ENCODE measurements at places on chromosomes 12 and 14. TPM values are rescaled to one million over a fixed set of nuclear protein-coding genes. Genes with fewer than 3 reads are reported as not detected.
A peak's percentile ranks its signal among the peaks of the same experiment; 100 is the strongest.

- DNase-seq = no peak
These were observed 2.8 kb downstream of the CRADD start for GRCh38 chr12:93680006-93680405.

DNA sequence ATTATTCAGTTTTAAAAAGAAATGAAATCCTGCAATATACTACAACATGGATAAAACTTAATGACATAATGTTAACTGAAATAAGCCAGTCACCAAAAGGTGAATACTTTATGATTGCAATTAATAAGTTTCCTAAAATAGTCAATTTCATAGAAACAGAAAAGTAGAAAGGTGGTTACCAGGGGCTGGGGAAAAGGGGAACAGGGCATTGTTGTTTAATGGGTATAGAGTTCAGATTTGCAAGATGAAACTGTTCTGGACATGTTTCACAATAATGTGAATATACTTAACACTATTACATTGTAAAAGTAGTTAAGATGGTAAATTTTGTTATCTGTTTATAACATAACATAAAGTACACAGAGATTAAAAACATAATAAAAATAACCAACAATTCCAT, 550.9 kb downstream of the CCER1 start:
- DNase-seq = no peak

DNA sequence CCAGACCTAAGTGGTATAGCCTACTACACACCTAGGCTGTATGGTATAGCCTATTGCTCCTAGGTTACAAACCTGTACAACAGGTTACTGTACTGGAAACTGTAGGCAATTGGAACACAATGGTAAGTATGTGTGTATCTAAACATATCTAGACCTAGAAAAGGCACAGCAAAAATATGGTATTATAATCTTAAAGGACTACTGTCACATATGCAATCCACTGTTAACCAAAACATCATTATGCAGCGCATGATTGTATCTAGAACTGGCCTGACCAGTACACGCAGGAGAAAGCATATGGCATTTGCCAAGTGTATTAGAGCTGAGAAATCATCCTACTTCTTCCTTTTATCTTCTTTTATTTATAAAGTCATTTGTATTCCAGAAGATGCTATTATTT, 75.5 kb downstream of the SLC8A3 start:
- no peak for DNase-seq

DNA sequence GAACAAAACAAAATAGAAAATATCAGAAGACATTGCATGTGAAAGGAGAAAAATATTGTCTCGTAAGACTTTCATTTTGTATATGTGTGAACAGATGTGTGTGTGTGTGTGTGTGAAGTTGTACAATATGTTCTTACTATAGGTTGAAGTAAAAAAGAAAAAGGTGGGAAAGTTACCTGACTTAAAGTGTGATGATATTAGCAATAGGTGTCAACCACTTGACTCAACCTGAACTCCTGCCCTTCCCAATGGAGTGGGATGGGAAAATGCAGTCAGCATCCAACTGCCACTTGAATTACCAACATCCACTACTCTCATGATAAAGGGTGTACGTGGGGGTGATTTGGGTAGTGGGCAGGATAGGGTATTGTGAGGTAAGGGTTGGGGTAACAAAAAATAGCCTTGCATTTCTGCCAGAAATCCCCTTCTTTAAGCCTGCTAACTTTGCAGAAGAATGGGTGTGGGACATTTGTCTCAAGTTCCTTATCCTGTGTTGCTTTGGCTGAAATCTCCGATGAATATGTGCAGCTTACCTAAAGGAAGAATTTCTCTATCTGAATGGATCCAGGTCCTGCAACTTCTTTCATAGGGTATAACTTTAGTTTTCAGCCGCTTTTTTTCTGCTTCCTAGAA, 181.6 kb downstream of the CHST11 start:
- no peak for DNase-seq

DNA sequence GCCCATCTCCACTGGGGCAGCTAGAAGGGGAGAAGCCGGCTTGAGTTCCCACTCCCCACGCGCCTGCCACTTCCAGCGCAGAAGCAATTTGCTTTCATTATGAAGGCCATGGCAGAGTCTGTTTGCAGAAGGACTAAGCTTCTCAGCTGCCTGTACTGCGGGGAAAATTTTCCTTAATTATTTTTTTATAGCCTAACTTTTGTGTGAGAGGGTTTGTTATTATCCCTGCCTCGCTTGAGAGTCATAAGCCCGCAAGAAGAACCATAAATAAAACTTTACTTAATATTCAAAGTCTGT, 56.0 kb upstream of the DLK1 start:
- DNase-seq = no peak

The RNASE7 gene
- 0.79 TPM for total RNA-seq

- DNase-seq = no peak
These were observed 231.2 kb downstream of the PDZRN4 start for GRCh38 chr12:41419131-41419893.

DNA sequence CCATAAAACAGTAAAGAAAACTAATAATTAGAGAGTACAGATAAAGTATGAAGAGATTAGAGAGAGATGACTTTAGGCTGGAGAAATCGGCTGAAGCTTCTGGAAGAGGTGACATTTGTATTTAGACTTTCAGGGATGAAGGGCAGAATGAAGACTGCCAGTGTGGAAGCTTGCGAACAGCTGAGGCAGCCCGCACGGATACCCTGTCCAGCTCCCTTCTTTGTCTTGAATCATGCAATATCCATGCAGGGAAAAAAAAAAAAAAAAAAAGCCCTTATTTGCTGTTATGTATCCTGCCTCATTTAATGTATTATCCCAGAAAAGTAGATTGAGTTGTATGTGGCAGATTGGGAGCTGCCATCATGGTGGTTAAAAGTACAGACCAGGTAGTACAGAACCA, 331.8 kb downstream of the ZFP36L1 start:
- no peak for DNase-seq

- no peak for DNase-seq
These were observed 16.3 kb downstream of the GLTP start for GRCh38 chr12:109863847-109864712.

DNA sequence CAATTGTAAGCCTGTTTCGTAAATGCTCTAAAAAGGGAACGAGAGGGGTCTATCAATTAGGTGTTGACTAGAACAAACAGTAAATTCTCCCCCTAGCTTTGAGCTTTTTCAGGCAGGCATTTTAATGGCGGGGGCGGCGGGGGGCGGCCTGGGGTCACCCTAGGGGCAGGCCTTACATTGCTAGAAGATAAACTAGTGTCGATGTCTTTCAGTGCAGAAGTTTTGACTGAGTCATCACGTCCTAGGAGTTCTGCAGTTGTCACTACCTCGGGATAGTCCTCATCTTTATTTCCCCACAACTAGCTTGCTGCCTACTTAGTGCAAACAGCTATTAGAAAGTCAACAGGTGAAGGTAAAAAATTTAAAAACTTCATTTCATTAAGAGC, 1.6 kb downstream of the ATP6V1D start:
- DNase-seq = no peak

GRCh38 chr12:96069511-96070231, 34.3 kb upstream of the LTA4H start:
- no peak for DNase-seq

- DNase-seq = no peak
These were observed 57.1 kb downstream of the ANO4 start for GRCh38 chr12:100851637-100852036.

- DNase-seq = no peak
These were observed 54.8 kb downstream of the NFKBIA start for GRCh38 chr14:35349496-35350365.

DNA sequence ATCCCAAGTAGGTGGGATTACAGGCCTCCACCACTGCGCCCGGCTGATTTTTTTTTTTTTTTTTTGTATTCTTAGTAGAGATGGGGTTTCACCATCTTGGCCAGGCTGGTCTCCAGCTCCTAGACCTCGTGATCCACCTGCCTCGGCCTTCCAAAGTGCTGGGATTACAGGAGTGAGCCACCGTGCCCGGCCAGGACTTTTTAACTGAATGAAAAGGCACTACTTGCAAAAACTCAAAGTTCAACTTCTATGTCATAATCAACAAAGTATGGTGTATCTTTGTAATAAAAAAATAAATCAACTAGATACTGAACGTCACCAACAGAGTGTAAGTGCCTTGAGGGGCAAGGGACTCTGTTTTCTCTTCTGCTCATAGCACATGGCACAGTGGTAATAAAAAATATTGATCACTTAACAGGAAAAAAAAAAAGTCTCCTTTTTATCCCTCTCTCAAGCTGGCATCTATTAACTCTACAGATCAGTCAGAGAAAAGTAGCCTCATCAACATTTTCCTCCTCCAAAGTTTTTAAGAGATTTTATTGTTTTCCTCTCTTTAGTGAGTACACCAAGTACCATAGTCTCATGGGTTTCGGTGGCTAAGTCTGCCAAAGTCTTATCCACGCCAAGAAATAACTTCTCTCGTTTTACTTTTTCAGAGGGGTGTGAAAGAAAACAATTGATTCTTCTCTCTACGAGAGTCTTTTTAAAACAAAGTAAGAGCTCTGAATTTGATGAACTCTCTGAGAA, 10.6 kb upstream of the FOXN3 start:
- DNase-seq = no peak

The DPF3 gene
- total RNA-seq = 0.89 TPM

The TRHDE gene
- 12.1 TPM for total RNA-seq

The CLEC2A gene
- 18.5 TPM for total RNA-seq

DNA sequence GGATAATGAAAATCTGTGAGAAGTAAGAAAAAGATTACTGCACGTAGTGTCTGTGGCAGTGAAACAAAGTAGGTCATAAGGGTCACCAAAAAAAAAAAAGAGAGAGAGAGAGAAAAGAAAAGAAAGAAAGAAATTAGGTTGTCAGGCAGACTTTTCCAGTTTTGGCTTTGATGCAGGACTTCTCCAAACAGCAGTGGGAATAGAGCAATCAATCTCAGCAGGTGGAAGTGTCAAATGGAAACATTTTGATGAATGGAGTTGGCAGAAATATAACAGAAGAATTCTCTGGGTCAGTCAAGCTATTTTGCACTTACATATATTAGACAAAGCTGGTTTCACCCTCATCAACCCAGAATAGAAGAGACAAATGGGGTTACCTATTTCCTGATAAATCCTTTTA, 745.8 kb downstream of the SLC6A15 start:
- no peak for DNase-seq

- no peak for DNase-seq
These were observed 8.5 kb upstream of the LTBP2 start for GRCh38 chr14:74620497-74620921.

The ANKS1B gene
- 10.7 TPM for total RNA-seq

- DNase-seq = no peak
These were observed 69.3 kb downstream of the PRKD1 start for GRCh38 chr14:29858299-29858698.

DNA sequence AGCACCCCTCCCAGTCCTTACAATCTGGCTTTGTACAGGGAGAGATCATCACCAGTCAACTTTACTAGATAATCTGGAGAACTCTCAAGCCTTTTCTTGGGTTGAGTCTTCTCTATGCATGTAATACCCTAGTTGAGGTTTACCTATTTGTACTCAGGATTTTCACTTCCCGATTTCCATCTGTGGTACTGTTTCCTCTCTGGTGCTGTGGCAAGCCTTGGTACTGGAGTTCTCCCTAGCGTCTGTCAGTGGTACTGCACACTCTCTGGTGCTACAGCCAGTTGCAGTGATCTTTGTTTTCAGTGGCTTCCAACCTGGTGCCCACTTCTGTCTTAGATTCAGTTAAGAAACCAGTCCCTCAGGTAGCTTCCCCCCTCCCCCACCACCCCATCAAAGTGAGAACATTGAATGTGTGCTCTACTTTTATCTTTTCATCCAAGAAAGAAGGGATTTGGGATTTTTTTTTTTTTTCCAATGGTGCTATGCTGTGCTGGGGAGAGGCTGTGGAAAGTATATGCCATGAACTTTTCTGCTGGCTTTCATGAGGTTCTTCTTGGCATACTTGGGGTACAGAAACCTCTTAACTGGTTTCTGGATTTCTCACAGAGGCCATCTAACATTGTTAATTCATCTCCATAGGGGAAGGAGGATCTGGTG, 69.4 kb upstream of the EVL start:
- DNase-seq = no peak

DNA sequence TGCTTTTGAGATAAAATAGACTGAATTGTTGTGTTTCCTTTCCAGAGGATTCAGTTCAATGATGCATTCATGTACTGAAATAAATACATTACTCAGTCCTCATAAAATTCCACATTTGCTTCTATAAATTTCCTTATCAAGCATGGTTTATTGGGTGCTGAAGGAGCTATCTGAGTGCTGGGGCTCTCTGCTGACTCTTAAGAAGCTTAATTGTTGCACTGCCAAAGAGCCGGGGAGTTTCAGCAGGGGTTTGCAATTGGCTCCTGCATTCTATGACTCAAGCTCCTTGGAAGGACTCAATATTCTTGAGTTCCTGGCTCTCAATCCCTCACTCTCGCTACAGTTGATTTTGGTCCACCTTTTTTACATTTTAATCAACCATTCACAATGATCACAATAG, 69.8 kb upstream of the PYGL start:
- peak; percentile 93 for DNase-seq

The SPIC gene
- total RNA-seq = not detected

DNA sequence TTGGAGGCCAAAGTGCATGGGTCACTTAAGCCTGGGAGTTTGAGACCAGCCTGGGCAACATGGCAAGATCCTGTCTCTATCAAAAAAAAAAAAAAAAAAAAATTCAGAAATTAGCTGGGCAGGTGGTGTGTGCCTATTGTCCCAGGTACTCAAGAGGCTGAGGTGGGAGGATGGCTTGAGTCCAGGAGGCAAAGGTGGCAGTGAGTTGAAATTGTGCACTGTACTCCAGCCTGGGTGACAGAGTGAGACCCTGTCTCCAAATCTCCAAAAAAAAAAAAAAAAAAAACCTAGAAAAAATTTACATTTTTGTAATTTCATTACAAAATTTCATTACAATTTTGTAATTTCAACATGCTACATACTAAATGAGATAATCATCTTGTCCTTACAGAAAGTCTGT, 42.7 kb downstream of the SYNE2 start:
- no peak for DNase-seq

DNA sequence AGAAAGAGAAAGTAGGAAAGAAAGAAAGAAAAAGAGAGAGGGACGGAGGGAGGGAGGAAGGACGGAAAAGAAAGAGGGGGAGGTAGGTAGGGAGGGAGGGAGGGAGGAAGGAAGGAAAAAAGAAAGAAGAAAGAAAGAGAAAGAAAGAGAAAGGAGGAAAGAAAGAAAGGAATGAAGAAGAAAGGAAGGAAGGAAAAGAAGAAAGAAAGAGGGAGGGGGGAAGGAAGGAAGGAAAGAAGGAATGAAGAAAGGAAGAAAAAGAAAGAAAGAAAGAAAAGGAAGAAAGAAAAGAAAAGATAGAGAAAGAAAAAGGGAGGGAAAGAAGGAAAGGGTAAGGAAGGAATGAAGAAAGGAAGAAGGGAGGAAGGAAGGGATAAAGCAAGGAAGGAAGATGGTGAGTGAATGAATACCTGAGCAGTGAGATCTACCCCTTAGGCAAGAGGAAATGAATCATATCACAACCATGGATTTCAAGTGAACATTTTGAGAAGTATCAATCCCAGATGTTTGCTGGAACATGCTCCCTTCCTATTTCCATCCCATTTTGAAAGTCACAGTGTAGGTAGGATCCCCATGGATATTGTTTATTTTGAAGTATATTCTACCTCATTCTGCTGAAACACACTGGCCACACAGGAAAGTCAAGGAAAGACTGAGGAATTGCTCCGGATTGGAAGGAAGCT, 639.4 kb upstream of the TBX3 start:
- no peak for DNase-seq

- DNase-seq = peak; percentile 73
These were observed 146.5 kb downstream of the MON2 start for GRCh38 chr12:62613081-62613480.

- DNase-seq = peak; percentile 18
These were observed 126.6 kb downstream of the SLC6A15 start for GRCh38 chr12:84785951-84786350.
